ENCODE measurements at places on chromosomes 1 and 21.

DNA sequence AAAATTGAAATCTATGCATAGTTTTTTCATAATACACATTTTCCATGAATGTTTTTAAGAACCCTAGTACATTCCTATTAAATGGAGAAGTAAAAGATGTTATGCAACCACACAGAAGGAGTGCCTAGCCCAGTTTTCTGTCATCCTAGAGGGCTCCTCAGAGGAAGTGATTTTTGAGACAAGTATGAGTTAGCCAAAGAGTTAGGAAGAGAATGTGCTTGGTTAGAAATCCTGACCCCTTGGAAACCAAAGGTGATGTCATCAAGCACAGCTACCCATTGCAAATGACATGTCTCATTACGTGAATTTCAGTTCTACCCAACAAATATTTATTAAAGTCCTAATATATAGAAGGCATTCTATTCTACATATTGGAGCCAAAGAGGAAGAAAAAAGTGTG, 88.9 kb upstream of the TNFSF4 start:
- DNase-seq = no peak

DNA sequence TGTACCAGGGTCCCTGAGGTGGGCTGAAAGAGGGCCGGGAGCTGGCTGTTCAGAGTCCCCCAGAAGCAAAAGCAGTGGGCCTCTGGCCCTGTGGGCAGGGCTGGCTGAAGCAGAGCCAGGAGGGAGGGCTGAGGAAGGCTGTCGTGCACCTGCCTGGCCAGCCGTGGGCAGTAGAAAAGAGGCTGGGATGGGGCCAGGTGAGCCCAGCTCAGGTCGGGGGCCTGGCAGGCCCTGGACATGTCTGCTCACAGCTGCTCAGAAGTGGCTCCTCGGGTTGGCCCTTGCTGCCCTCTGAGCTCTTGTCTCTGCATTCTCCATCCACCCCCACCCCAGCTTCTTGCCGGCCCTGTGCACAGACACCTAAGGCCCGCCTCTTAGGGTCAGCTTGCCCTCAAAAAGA, 60.0 kb downstream of the TCP10L start:
- peak; percentile 72 for DNase-seq

GRCh38 chr1:75861831-75862230, 65.1 kb downstream of the MSH4 start:
- peak; percentile 79 for DNase-seq

DNA sequence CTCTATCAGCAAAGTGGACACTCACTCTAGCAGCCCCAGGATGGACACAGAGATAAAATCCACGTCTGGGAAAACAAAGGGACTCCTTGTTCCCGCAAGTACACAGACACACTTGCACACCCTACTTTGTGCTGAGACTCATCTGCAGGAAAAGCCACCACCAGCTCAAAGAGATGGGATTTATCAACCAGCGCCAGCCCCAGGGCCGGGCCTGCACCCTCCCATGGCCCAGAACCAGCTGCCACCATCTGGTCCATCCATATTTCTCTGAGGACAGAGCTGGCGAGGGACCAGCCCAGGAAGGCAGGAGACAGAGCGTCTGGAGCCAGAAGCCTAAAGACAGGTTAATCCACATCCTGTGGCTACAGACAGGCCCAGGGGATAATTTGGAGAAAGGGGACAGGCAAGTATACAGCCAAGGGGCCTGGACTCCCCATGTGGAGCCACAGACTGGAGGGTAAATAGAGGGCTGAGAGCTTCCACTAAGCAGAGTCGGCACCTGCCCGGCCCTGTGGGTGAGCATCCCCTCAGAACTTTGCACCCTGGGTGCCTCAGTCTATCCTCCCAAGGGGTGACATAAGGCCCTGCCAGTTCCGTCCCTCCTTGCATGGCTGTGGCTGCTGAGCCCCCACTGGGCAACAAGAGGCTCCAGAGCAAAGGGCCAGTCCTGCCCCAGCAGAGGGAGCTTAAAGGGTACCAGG, 233.9 kb downstream of the PTPRU start:
- peak; percentile 39 for DNase-seq

- no peak for DNase-seq
Measured at GRCh38 chr21:42088148-42088547, 17.0 kb downstream of the UMODL1 start.

Measured in endodermal cell (in vitro differentiated cells).